ENCODE measurements at places on chromosomes 4 and X. TPM values are rescaled to one million over a fixed set of nuclear protein-coding genes. Genes with fewer than 3 reads are reported as not detected.

- DNase-seq = no peak
Observed at GRCh38 chrX:39475372-39475771, 622.4 kb downstream of the BCOR start.

Gene SH2D1A
- total RNA-seq = not detected

Gene RELL1
- 66.5 TPM for total RNA-seq

Gene TBX22
- total RNA-seq = not detected

Gene RAI2
- not detected for total RNA-seq

Gene SLC25A43
- total RNA-seq = 17.4 TPM

Gene ZNF711
- total RNA-seq = 0.86 TPM

Data from fibroblast of villous mesenchyme (primary cell).